ENCODE measurements at places on chromosomes 7 and 10.

- peak; percentile 5 for DNase-seq
Measured at GRCh38 chr10:125823663-125824251, 411 bp downstream of the BCCIP start.

DNA sequence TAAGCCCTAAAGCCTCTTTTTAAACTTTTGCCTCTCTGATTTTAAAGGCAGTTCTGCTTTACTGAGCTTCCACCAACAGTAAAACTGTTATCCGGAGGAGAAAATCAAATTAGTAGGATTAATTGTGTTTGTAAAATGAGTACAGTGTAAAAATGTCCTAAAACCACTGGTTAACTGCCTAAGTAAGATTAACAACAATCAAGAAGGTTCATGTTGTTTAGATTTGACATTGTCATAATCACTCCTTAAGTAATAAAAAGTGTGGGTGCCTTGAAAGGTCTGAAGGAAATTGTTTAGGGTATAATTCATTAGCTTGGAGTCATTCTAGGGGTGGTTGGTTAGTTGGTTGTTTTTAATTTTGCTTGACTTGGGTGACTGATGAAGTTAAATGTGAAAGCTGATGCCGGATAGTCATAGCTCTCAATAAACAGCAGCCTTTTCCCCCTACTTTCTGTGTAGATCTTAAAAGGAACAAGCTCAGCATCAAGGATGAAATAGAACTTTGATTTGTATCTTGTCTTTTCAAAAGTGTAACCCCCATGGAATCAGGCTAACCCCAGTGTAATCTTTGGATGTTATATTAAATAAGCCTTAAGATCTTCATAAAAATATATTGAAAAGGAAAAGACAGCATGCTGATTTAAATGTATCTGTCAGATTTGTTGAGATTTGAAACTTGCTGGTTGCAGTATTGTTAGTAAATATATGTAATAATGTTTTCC, 148.3 kb downstream of the ARID5B start:
- DNase-seq = no peak

GRCh38 chr7:150849204-150849775, 3.0 kb upstream of the AOC1 start:
- no peak for DNase-seq

DNA sequence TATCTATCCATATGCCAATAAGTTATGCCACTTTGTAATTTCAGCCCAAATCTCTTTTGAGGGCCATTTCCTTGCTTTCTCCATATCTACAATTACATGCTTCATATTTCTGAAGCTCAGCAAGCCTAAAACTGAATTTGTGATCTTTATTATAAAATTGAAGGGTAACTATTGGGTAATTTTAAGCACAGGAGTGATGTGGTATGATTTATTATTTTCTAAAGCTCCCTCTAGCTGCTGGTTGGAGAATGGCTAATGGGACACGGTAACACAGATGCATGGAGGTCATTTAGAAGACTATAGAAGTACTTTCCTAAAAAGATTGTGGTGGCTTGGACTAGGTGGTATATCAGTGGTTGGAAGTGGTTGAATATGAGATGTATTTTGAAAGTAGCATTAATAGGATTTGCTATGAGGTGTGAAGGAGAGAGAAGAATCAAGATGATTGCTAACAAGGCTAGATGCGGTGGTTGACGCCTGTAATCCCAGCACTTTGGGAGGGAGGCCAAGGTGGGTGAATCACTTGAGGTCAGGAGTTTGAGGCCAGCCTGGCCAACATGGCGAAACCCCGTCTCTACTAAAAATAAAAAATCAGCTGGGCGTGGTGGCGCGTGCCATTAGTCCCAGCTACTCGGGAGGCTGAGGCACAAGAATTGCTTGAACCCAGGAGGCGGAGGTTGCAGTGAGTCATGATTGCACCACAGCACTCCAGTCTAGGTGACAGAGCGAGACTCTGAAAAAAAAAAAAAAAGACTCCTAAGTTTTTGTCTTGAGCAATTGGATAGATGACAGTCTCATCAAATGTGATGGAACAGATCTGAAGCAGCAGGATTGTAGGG, 13.9 kb downstream of the KLHDC10 start:
- DNase-seq = peak; percentile 38

- DNase-seq = no peak
Measured at GRCh38 chr10:86970982-86971231, 2.6 kb downstream of the ADIRF start.

DNA sequence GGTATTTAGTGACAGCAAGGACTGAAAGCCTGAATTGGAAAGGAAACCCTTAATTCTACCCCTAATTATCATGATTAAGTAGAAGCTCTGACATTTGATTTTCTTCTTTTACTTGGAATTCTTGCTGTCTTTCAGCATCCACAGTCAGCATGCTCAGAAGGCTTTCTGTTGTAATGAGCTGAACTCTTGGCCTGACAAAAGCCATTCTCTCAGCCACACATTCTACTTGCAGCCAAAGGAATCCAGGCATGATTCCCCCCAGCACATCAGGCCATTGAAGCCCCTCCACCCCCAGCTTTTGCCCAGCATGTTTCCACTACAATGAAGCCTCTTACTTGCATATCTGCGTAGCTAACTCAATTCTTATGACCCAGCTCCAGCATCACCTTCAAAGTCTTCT, 94.3 kb upstream of the FRMD4A start:
- DNase-seq = no peak

DNA sequence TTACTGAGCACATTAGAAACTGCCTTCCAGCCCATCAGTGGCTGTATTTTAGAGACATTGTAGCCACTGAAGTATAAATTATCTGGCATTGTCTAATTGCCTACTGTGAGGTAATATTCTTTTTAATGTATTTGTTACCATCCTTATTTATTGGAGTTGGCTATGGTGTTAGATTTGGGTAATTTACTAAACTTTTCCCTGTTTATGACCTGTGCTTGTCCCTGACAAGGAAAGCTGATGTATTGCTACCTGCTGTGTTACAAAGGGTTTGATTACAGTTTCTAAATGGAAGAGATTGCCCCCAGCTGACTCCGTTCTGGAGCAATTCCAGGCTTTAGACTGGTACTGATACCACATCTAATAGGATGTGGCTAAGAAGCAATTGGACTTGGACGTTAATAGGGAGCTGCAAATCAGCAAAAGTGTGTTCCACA, 12.3 kb upstream of the ASCC1 start:
- no peak for DNase-seq

DNA sequence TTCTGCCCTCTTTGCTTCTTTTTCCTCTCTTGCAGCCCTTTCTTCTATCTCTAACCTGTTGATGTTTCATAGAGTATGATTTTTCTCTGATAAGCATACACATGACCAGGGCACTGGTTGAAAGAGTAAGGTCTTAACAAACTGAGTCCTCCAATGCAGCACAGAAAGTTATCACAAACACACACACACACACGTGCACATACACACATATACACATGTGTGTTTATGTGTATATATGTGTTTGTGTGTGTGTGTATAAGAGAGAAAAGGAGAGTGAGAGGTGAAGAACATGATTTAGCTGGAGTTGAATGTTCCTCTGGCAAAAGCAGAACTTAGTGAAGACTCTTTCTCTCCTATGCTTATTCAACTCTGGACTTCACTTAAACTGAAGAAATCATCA, 130.0 kb downstream of the KLF6 start:
- no peak for DNase-seq

DNA sequence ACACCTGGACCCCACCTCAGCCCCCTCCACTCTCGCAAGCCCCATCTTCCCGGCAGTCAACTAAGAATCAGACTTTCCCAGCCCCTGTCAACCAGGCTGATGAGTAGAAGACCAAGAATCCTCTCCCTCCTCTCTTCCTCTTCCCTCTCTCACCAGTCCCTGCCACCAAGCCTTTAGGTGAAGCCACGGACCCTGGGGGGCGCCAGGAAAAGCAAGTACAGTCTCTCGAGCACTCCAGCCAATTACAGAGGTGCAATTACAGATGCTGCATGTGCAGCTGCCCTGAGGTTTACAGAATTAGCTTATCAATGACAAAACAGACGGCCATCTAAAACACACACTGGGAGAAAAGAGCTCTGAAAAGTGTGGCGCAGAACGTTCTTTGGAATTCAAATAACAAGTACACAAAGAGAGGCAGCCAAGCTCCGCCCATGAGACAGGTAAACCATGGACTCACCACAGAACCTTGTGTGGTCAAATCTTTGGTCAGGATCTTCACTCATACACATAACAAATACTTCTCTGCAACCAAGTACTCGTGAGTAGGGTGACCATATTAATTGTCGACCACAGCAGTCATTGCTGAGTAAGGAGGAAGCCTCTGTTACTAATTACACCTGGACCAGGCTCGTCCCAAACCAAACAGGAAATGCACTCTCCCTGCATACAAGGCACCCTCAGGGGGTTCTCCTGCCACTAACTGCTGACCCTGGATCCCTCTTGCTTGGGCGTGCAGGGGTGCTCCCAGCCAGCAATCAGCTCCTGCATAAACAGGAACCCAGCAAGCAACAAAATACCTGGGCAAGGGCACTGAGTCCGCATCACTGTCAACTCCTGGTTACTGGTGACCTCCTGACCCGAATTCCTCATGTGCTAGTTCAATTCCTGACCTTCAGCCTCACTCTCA, 189.2 kb downstream of the FAM107B start:
- DNase-seq = peak; percentile 33

DNA sequence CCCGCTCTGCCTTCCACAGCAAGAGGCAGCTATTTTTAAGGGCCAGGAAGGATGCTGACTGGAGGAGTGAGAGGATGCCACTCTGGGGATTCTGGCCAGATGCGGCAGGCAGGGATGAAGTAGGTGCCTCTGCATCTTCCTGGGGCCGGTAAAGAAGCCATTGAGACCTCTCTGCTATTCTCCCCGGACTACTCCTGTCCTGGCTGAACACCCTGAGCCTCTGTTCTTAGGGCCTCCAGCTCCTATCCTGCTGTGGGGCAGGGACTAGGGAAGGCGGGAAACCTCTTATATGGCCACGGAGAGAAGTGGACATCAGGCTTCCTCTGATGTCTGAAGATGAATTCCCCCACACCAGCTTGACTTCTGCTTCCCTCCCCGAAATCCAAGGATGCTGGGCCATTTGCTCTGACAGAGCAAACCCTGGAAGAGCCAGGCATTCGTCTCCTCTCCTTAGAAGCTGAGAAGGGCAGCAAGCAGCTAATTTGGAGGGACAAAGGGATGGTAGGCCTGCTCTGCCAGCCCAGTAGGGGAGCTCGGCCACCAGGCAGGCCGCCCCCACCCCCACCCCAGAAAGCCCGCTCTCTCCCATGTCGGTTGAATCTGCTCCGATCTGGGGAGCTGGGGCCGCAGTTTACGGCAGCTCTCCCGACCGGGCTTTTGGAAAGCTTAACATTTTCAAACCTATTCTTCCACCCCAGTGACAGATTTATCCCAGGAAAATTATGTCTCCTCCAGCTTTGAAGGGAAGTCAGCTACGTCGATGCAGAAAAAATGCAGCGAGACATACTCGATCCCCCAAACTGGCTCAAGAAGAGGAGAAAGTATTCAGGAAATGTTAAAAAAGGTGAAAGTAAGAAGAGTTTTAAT, 2.8 kb downstream of the FGF8 start:
- no peak for DNase-seq

DNA sequence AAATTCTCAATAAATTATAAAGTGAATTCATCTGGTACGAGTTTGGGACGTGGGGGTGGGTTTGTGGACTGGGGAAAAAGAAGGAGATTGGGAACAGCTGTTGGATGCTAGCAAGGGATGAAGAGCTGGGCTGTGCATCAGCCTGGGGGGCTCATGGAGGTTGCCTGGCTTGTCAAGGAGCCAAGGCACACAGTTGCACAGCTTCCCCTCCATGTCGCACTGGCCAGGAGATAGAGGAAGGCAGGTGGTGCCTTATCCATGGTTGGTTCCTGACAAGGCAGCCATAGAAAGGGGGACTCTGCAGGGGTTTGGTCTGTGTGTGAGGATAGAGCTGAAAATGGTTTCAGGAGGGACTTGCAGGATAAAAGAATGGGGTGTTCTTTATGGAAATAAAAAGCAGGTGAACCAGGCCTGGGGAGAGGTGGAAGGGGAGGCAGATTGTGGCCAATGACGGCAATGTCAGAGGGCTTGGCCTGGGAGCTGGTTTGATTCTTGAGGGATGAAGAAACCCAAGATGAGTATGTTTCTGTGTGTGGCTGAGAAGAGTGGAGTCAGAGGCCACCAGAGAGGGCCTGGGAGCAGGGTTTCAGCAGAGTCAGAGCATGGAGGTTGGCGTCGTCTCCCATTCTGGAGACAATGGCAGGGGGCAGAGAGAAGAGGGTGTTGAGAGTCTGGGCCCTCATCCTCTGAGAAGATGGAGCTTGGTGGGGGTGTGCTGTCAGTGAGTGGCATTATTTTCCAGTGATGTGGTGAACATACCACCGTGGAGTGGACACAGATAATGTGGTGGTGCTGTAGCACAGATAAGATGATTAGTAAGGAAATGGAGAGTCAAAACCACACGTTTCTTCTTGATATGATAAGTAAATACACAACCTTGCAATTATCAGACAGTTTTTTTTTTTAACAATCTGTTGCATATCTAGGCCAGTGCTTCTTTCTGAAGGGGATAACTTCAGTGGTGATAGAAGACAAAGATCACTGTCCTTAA, 108.2 kb downstream of the PTPN20 start:
- DNase-seq = no peak

GRCh38 chr10:65491799-65492198, 1434.0 kb upstream of the LRRTM3 start:
- no peak for DNase-seq

GRCh38 chr7:12993025-12993424, 305.6 kb downstream of the ARL4A start:
- DNase-seq = no peak

DNA sequence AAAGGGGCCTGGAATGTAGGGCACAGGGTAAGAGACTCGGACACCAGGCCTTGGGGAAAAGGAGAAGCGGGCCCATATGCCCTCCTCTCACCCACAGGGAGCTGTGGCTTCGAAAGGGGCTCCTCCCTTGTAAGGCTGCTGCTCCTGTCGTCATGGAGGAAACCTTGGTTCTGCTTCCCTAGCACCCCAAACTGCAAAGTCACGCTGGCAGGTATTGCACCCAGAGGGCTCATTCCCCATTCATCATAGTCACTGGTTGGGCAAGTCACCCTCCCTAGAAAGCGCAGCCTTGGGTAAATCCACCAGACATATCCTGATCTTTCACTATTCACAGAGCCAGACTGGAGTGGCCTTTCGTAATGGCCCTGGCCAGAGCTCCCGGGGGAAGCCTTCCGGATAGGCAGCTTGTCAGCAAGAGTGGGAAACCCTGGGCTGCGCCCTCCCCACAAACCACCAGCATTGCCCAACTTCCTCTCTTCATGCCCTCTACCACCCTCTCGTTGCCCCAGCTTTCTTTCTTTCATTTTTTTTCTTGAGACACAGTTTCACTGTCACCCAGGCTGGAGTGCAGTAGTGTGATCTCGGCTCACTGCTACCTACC, 121.0 kb downstream of the HIP1 start:
- no peak for DNase-seq

GRCh38 chr10:1674501-1674900, 62.8 kb downstream of the ADARB2 start:
- DNase-seq = no peak

- no peak for DNase-seq
Measured at GRCh38 chr7:43387932-43388331, 195.0 kb upstream of the STK17A start.

- peak; percentile 38 for DNase-seq
Measured at GRCh38 chr10:62726638-62727037, 77.9 kb upstream of the ADO start.

- DNase-seq = no peak
Measured at GRCh38 chr10:110278562-110279406, 25.9 kb downstream of the SMNDC1 start.

Data from epithelial cell of esophagus (primary cell).